ENCODE measurements at places on chromosomes 5 and 9.

GRCh38 chr9:137076636-137077009, 694 bp upstream of the UAP1L1 start:
- DNase-seq, result no peak

GRCh38 chr5:41951224-41951623, 26.1 kb downstream of the FBXO4 start:
- no peak for DNase-seq

DNA sequence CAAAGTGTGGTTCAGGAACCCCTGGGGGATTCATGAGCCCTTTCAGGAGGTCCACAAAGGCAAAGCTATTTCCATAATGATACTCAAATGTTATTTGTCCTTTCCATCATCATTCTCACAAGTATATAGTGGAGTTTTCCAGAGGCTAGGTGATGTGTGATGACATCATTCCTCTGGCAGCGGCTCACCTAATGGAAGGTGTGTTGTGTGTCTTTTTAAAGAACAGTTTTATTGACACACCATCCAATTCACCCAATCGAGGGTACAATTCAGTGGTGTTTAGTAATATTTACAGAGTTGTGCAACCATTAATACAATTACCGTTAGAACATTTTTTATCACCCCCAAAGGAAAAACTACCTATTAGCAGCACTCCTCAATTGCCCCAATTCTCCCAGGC, 9.7 kb downstream of the NANS start:
- DNase-seq, result no peak

DNA sequence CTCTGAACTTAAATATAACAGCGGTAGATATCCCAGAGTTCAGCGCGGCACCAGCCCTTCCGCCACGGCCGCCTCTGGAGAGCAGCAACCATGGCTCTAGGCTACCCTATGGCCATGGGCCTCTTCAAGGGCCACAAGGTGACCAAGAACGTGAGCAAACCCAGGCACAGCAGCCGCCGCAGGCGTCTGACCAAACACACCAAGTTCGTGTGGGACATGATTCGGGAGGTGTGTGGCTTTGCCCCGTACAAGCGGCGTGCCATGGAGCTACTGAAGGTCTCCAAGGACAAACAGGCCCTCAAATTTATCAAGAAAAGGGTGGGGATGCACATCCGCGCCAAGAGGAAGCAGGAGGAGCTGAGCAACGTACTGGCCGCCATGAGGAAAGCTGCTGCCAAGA, 229.0 kb downstream of the ACTL7B start:
- no peak for DNase-seq

DNA sequence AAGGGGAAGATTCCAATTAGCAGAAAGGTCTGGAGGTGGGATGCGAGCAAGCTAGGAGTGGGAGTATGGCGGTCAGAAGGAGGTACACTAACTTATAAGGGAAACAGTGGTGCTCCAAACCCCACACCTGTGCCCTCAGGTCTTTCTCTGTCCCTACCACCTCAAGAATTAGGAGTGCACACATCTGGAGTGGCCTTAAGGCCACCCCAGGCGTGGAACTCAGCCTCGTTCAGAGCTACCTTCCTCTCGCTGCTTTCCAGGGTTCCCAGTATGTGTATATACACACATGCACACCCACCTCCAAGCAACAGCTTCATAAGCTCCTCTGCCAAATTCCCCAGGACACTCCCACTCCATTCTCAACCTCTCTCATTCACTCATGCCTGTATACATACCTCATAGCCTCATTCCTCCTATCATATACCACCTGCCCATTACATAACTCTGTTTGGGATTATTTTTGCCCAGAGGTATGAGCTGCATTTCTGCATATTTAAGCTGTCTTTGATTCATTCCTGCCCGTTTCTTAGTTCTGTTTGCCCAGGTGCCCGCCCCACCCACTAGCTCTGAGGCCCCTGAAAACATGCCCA, 118.7 kb downstream of the PSD2 start:
- no peak for DNase-seq

GRCh38 chr5:177537389-177538361, 16.7 kb downstream of the FAM193B start:
- DNase-seq, result no peak

- DNase-seq, result no peak
Observed at GRCh38 chr5:108560581-108560980, 178.7 kb upstream of the FBXL17 start.

GRCh38 chr9:32424616-32425015, 40.2 kb downstream of the ACO1 start:
- no peak for DNase-seq

- DNase-seq, result no peak
Observed at GRCh38 chr5:173735184-173735583, 118.7 kb upstream of the BOD1 start.

DNA sequence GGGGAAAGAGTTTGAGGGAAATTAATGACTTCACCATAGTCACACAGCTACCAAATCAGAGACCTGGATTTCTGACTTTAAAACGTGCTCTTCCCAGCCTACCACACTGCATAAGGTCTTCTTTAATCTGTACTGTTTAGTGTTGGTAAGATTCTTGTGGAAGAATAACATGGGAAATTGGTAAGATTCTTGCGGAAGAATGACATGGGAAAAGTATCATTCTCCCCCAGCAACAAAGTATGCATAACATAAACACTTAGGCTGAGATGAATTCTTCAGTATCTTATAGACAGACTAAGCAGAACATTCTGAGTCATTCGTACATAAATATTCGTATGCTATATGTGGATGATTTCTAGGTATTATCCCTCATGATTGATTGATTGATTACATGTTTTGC, 170.4 kb downstream of the FOCAD start:
- no peak for DNase-seq

DNA sequence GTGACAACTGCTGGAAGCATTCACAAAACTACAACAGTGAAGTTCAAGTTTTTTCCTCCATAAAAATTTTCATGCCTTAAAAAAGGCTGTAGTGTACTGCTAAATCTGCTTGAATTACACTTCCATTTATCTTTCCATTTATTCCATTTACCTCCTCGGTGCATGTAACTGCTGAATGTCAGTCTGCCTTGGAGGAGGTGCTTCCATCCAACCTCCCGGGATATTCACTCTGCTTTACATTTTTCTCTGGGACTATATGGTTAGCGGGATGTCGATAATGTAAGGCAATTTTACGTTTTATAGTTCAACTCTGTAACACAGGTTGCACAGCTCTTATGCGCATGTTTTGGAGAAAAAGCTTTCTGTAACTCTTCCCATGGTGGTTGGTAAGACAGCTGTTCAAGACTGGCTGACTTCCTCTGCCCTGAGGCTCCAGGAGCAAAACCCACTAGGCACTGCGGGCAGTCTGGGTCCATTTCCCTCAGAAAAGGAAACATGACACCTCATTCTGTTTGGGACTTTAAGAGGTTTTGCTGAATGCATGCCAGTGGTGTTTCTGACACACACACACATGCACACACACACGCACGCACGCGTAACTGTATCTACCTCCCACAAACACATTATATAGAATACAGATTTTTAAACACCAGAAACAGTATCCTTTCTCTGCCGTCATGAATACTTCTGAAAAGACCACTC, 66.1 kb downstream of the SPTLC1 start:
- no peak for DNase-seq

- DNase-seq, result no peak
Observed at GRCh38 chr5:67206461-67206860, 9.9 kb upstream of the CD180 start.

DNA sequence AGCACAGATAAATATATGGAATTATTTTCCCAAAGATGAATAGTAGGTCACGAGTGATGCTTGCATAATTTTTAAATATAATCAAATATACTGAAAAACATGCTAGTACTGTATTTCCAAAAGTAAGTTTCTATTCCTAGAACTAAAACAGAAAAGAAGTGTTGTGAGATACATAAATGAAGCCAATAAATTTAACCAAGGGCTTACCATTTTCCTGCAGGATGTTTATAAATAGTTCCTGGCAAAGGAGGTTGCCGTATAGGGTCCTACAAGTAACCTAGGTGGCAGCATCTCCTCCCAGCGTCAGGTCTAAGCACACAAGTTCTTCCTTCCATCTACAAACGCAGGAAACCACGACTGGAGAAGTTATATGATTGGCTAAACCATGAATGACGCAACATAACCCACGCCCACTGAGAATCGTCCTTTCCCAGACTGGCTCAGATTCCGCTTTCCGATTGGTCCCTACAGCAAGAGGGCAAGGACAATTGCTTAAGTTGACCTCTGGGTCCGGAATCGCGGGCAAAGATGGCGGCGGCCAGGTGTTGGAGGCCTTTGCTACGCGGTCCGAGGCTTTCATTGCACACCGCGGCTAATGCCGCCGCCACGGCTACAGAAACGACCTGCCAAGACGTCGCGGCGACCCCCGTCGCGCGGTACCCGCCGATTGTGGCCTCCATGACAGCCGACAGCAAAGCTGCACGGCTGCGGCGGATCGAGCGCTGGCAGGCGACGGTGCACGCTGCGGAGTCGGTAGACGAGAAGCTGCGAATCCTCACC, at the start of gene MRPS30:
Gene MRPS30, plus strand, starts transcription at position 513 of the 780 bp plus-strand sequence. Its CDS starts 16 bp downstream, at position 529.
- peak; percentile 84 for DNase-seq

DNA sequence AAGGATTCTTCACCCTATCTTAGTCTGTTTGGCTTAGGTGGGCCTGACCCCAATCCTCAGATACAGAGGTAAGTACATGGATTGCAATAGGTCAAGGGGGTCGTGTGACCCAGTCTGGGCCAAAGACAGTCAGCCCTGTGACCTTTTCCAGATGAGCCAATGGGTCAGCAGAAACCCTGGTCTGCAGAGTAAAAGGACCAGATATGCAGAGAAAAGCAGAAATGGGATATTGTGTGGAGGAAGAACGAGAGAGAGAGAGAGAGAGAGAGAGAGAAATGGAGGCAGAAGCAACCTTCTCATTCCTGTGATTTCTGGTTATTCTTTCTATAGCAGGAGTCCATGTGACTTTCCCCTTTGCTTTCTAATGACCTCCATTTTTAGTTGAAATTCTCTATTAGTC, 40.4 kb upstream of the CRB2 start:
- no peak for DNase-seq

- DNase-seq, result no peak
Observed at GRCh38 chr5:19577882-19578281, 410.1 kb downstream of the CDH18 start.

GRCh38 chr9:98071737-98072136, 15.2 kb downstream of the NANS start:
- no peak for DNase-seq

DNA sequence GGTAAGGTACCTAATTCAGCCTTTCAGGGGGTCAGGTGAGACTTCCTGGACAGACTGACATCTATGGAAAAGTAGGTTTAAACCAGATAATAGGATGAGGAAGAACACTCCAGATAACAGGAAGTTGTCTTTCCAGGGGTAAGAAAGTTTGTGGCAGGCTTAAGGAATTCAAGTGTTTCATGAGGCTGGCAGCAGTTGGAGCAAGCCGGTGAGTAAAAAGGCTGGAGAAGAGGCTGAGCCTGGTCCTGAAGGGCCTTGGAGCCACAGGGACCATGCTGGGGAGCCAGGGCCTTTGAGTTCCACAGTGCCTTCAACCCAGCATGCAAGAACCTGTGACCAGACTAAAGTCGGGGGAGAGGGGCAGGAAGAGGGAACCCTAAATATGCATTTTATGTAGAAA, 353.4 kb downstream of the SPOCK1 start:
- DNase-seq, result no peak

GRCh38 chr5:111197523-111197922, 26.7 kb upstream of the CAMK4 start:
- DNase-seq, result no peak

DNA sequence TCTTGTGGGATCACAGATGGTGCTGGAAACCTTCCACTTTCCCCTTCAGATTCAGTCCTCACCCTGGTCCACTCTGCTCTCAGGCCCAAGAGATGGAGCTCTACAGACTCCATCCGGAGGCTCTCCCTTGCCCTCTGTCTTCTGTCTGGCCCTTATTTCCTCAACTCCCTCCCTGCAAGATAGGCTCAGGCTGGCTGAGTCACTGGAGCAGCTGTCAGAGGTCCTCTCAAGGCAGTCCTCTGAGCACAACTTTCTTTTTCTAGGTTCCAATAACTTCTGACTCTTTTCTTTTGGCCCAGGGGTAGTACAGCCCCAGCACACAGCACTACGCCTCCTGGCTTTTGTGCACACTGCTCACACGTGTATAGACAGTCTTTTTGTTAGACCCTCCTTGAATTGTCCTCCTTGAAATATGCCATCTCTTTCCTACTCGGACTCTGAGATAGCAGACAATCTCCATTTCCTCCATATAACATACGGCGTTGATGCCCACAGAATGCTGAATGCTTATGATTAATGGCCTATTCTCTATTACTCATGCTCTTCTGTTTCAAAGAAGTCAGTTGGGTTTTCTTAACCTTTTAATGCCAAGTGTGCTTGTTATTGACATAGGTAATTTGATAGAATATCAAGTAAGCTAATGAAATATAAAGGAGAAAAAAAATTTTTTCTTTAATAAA, 193.1 kb downstream of the SLC12A2 start:
- no peak for DNase-seq

DNA sequence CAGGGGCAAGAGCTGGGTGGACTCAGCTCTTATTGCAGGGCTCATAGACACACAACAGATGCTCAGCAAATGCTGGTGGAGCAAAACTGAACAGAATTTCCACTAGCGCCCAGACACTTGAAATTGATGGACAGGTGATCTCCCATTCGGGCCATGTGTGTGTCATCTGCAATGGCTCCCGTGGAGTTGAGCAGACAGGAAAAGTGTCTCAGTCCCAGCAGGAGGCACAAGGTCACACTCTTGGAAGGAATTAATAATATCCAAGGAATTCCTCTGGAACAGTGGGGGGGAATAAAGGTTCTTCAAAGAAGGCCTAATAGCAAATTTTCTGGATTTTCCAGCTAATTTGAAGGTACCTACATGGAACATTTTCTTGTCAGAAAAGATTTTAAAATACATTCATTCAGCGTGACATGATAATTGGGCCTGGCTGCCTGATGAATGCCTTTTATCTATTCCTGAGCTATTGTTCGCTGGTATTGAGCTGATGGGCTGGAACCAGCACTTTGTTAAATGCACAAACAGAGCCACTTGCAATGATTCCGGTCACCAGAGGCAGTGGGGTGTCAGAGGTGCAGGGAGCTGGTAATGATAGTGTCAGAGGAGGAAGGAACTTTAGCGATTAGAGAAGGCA, 31.5 kb upstream of the ALDH1B1 start:
- DNase-seq, result no peak

- DNase-seq, result no peak
Observed at GRCh38 chr5:162497455-162497854, 429.9 kb downstream of the GABRG2 start.

DNA sequence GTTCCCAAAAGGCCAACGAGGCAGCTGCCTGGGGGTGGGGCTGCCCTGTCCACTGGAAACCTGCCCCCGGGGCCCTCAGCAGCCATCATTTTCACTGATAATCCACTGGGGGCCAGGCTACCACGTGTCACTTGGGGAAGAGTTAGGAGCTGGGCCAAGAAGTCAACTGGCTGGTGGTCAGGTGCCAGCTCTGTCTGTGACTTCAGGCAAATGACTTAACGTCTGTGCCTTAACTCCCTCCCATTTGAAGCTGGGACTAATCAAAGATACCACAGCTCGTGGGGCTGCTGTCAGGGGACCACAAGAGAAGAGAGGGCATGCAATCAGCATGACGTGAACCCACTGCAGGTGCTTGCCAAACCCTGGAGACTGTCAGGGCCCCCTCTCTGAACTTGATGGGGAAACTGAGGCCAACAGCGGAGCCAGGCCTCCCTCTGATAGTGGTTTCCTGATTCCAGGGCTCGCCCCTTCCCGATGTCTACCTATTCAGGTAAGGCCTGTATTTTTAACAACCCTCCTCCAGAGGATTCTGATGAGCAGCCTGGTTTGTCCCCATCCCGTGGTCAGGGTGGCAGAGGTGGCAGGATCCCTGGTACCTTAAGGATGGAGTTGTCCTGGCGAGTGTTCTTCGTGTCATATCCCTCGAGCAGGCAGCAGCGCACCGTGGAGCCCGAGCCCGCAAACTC, 12.3 kb upstream of the DPM2 start:
- no peak for DNase-seq

Measured in effector CD4-positive, alpha-beta T cell (primary cell).